ENCODE measurements at places on chromosomes 7 and 10.

DNA sequence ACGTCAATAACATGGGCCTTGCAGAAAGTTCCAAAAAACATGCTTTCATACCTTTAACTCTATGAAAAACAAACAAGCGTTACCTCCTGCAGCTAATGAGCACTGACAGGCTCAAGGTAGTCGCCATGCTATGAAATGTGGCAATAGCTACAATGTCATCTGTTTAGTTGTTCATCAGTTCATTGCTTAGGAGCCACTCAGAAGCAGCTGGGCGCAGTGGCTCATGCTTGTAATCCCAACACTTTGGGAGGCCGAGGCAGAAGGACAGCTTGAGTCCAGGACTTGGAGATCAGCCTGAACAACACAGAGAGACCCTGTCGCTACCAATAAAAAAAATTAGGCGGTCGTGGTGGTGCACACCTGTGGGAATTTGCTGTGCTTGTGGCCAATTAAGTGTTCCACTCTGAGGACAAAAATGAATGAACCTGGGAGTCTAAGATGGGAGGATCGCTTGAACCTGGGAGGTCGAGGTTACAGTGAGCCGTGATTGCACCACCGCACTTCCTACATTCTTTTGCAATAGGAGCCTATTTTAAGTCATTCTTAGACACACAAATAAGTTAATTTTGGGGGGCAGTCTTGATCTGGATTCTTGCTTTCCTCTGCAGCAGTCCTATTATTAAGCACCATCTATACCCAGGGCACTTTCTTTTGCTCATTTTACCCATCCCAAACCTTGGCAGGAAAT, 276.2 kb upstream of the KLF14 start:
- no peak for DNase-seq

GRCh38 chr7:2522780-2523433, 3.3 kb downstream of the LFNG start:
- DNase-seq = no peak

GRCh38 chr7:103989785-103990767, 618 bp upstream of the RELN start:
- no peak for DNase-seq

- no peak for DNase-seq
These were observed 1183.9 kb upstream of the C7orf33 start for GRCh38 chr7:147406521-147407135.

GRCh38 chr7:149459540-149460452, 1.1 kb downstream of the ZNF777 start:
- no peak for DNase-seq

GRCh38 chr10:116840389-116841075, 8.8 kb upstream of the ENO4 start:
- no peak for DNase-seq

- no peak for DNase-seq
These were observed 12.7 kb downstream of the TASOR2 start for GRCh38 chr10:5697342-5697741.

Data from stimulated activated CD4-positive, alpha-beta T cell treated with anti-CD3 and anti-CD28 coated beads, Interleukin-1b, Interleukin-23, amount 100 ng/mL, for 1 hour (primary cell).